NCI-H1436 treated with DMSO at 0.1 percent for 48 hours (cell line): ENCODE measurements at places on chromosomes 1 and 21.
A peak's percentile ranks its signal among the peaks of the same experiment; 100 is the strongest.

DNA sequence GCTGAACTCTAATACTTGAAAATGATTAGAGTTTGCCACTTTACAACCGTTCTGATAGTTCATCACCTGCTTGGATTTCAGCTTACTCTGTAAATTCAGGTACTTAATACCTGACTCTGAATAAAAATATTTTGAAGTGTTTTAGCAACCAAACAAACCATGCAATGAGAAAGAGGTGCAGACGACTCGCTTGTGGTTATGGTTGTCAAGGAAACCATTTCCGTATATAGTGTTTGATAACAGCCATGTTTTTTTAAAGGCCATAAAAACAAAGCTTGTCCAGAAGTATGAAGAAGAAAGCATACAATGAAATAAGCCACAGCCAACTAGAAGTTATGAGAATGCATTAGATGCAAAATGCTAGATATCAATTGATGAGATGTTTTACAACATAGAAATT, 167.2 kb upstream of the HMCN1 start:
- peak; percentile 27 for DNase-seq

DNA sequence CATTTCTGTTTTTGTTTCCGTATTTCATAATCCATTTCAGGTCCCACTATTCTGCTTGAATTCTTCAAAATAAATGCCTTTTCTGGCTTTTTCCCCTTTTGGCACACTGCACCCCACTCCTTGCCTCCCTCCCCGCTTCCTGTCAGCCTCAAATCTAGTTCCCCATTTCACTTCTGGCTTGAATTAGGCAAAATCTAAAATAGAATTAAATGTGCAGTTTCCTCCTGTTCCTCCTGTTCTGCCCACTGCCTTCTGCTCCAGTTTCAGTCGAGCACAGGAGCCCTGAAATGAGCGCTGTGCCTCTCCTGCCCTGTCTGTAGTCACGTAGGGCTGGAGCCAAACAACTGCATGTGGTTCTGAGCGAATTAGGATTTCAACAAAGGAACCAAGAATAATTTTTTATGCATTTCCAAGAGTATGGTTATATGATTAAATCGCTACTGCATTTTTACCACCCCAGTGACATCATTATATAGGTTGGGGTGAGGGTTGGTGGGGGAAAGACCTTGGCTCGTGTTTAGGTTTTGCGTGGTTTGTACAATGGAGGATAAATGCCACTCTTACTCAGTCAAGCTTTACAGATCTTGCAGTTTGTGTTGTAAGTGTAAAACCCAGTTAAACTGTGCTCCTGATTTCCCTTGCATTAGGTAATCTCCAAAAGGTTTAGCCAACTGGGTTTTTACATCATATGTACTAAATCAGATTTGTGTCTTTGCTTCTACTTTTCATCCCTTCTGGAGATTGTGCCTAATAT, 114.9 kb downstream of the VPS13D start:
- DNase-seq, result no peak

- no peak for DNase-seq
These were observed 143.5 kb upstream of the USH2A start for GRCh38 chr1:216566641-216567205.

GRCh38 chr1:240464099-240464498, 147.9 kb downstream of the GREM2 start:
- DNase-seq, result no peak

- DNase-seq, result no peak
These were observed 32.9 kb upstream of the SNRPE start for GRCh38 chr1:203828503-203828902.
